ENCODE measurements at places on chromosomes 11 and 22. TPM values are rescaled to one million over a fixed set of nuclear protein-coding genes. Genes with fewer than 3 reads are reported as not detected.

Gene PRG2
- not detected for total RNA-seq

Gene CHRDL2
- total RNA-seq: not detected

Gene VWCE
- 0.59 TPM for total RNA-seq

Gene KCNK7
- total RNA-seq: 0.26 TPM

Gene RGL4
- total RNA-seq: not detected

Gene DEAF1
- total RNA-seq: 34.3 TPM

Gene SYT9
- total RNA-seq: not detected

Gene P4HA3
- 1.0 TPM for total RNA-seq

Gene SYT7
- not detected for total RNA-seq

Gene PDGFD
- total RNA-seq: 0.38 TPM

Gene SCN4B
- not detected for total RNA-seq

Gene KDM4D
- total RNA-seq: 0.80 TPM

Gene OR8G5
- total RNA-seq: not detected

Gene SAA2
- not detected for total RNA-seq

Gene RFPL3
- total RNA-seq: not detected

Gene MMP1
- total RNA-seq: 1,131 TPM

Gene SLC25A45
- total RNA-seq: 7.0 TPM

Gene INPP5J
- total RNA-seq: 0.99 TPM

Gene UBQLNL
- 0.18 TPM for total RNA-seq

Gene FAM180B
- total RNA-seq: not detected

Gene TENM4
- total RNA-seq: 24.8 TPM

Gene PHOX2A
- total RNA-seq: not detected

Gene C22orf31
- total RNA-seq: not detected

Gene TMX2
- 121 TPM for total RNA-seq

Gene MYEOV
- total RNA-seq: 93.3 TPM

Gene FCHSD2
- total RNA-seq: 65.1 TPM

Gene DBX1
- not detected for total RNA-seq

Gene CRYAB
- total RNA-seq: 52.8 TPM

Gene CRYBB2
- 0.51 TPM for total RNA-seq

Gene PGA5
- total RNA-seq: not detected

Gene FOXRED1
- total RNA-seq: 14.7 TPM

Gene SCGB2A2
- not detected for total RNA-seq
